ENCODE measurements at places on chromosomes 16 and 17.
A peak's percentile ranks its signal among the peaks of the same experiment; 100 is the strongest.

GRCh38 chr16:5852151-5852550 is 754.6 kb upstream of the EEF2KMT start:
- DNase-seq, result no peak

- DNase-seq, result no peak
Observed at GRCh38 chr16:51682905-51683304, 531.8 kb upstream of the SALL1 start.

- no peak for DNase-seq
Observed at GRCh38 chr17:30378241-30378824, 394 bp upstream of the CPD start.

DNA sequence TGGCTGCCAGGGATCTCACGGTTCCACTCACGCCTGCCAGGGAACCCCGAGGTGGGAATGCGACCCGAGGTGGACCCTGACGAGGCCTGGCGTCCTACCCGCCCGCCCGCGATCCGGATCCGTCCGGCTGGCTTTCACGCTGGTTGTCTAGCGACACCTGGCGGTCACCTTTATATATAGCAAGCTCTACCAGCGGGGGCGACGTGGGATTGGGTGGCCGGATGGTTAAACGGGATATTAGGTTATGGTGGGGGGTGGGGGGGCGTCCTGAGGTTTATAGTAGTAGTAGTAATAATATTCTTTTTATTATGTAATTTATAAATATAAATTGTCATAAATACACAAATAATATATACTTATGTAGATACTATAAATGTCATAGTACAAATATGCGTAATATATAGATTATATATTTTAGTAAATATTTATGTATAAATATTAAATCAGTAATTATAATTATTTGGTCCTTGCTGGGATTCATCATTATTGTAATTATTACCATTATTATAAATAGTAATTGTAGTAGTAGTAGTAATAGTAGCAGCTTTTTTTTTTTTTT is 136.9 kb downstream of the KCNJ12 start:
- DNase-seq, result peak; percentile 70

DNA sequence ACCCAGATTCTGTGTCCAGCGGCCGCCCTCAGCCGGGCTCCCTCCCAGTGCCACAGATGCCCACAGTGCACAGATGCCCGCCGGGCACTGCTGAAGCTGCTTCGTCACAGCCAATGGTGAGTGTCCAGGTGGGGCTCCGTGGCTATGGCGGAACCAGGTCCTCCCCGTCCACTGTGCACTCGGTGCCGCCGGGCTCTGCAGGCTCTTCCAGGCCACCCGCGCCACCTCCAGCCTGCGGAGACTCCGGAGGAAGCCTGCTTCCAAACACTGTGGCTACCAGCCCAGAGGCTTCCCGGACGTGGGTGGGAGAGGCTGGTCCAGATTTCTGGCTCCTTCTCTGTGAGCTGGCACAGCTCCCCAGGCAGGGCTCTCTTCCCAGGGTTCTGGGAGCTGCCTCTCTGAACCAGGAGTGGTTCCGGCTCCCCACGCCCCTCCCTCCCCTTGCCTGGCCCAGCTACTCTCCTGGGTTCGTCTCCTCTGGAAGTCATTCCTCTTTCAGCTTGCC is 2.8 kb upstream of the PYCR1 start:
- DNase-seq, result peak; percentile 21

GRCh38 chr17:4527566-4528125 is 27.5 kb downstream of the MYBBP1A start:
- no peak for DNase-seq

- no peak for DNase-seq
Observed at GRCh38 chr16:71956486-71956885, 43.7 kb downstream of the PKD1L3 start.

Data from fibroblast of mammary gland (primary cell).